ENCODE measurements at places on chromosomes 7 and 10. TPM values are rescaled to one million over a fixed set of nuclear protein-coding genes. Genes with fewer than 3 reads are reported as not detected.

Gene GIMAP1
- total RNA-seq: not detected

Gene TDRD1
- 7.7 TPM for total RNA-seq

Gene ERVW-1
- not detected for total RNA-seq

Gene GPER1
- total RNA-seq: 0.83 TPM

Gene HOXA10
- total RNA-seq: not detected

Gene SYT15
- 0.59 TPM for total RNA-seq

Gene PLXDC2
- total RNA-seq: 2.1 TPM

Gene SFTPD
- 0.15 TPM for total RNA-seq

Gene DYDC2
- not detected for total RNA-seq

Gene C10orf67
- not detected for total RNA-seq

Gene TFPI2
- 166 TPM for total RNA-seq

Gene TMEM213
- not detected for total RNA-seq

Gene HOXA5
- total RNA-seq: not detected

Gene FRAT2
- total RNA-seq: 2.7 TPM

Gene AKR1E2
- 10.5 TPM for total RNA-seq

Gene SPDYE1
- total RNA-seq: not detected

Gene HABP2
- total RNA-seq: not detected

Gene EBLN1
- total RNA-seq: not detected

Gene CABCOCO1
- 0.60 TPM for total RNA-seq
